ENCODE measurements at places on chromosomes 5 and 9. TPM values are rescaled to one million over a fixed set of nuclear protein-coding genes. Genes with fewer than 3 reads are reported as not detected.
A peak's percentile ranks its signal among the peaks of the same experiment; 100 is the strongest.

Gene AIF1L
- total RNA-seq = 52.5 TPM

GRCh38 chr5:127580731-127581130, 63.3 kb downstream of the PRRC1 start:
- DNase-seq = no peak

DNA sequence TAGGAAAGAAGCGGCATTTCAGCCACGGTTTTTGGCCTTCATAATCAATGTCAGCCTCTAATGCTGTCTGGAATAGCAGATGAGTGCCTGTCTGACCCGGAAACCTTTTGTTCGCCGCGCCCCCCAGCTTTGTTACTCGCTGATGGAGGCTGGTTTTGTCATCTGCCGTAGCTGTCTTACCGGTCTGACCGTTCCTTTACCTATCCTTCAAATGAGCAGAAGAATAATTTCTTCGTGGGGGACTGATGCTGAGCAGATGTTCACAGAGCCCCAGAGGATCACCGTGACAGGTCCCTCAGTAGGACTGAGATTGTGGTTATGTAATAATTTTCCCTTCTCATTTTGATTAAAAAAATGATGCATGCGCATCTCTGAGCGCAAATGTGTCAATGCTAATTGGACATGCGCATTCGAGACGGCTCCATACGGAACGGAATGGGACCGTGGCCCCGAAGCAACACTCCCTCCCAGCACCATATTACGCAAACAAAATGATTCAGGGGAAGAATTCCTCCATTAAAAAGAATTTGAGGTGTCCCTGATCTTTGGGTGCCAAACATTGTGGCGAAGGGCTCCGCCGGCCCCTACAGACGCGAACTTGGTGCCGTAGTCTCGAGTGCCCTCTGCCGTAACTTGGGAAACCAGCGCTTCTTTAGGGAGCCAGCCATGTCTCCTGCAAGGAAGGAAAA, 27.6 kb downstream of the TLX3 start:
- peak; percentile 94 for DNase-seq

DNA sequence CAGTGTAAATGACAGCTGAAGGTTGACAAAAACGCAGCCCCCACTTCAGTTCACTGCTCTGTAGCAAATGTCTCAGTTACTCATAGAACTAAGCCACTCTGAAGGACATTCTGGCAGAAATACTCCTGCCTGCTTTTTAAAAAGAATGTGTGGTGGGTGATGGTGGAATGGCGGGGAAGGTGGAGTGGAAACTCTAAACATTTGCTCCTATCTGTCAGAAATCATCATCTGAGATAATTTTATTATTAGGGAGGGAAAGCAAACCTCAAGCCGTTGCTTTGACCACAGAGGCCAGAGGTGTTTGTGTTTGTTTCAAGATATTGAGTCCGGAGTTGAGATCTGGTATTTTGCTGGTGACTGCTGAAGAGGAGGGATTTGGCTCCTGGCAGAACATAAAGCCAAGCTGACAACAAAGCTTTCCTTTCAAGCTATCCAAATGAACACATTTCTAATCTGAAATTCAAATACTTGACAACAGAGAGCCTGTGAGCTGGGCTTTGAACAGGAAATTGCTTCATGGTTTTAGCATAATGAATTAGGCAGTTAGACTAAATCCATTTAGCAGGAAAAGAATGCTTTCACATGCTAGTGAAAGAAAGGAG, 362.7 kb downstream of the CSNK1G3 start:
- peak; percentile 94 for DNase-seq

DNA sequence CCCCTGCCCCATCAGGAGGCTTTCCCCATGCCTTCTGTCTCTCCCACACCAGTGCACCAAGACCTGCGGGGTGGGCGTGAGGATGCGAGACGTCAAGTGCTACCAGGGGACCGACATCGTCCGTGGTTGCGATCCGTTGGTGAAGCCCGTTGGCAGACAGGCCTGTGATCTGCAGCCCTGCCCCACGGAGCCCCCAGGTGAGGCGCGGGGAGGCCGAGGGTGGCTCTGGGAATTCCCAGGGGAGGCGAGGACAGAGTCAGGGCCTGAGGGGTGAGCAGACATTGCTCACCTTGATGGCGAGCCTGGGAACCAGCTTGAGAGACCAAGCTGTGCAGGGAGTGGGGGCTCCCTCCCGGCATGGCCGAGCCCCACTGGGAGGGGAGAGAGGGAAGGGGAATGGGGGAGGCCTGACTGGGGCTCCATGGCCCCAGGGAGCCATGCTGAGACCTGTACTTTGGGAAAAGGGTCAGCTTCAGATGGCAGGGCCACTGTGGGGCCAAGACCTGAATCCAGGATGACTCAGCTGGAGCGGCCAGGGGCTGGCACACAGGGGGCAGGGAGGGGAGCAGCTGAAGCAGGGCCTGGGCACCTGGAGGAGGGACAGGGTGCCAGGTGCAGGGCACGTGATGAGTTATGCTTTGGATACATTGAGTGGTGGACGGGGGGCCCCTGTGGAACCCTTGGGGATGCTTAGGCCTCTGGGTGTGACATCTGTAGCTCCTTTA, 35.2 kb downstream of the FAM163B start:
- no peak for DNase-seq

DNA sequence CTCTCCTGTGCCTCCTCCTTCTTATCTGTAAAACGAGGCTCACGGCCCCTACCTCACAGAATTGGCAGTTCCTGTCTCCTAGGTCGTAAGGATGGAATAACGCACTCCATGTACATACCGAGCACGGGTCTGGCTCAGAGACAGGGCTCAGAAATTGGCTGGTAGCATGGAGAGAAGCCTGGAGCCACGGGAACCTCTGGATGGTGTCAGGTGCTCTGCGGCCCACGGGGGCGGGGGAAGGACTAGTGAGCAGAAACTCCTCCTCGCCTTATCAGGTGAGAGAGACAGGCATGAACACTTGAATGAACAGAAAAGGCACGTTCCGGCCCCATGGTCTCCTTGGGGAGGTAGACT, 15.4 kb upstream of the C5orf47 start:
- no peak for DNase-seq
